ENCODE measurements at places on chromosomes 3 and 15. TPM values are rescaled to one million over a fixed set of nuclear protein-coding genes. Genes with fewer than 3 reads are reported as not detected.

CCR4 gene
- not detected for polyA plus RNA-seq

A4GNT gene
- polyA plus RNA-seq: not detected

C3orf85 gene
- not detected for polyA plus RNA-seq

PLA2G4D gene
- polyA plus RNA-seq: not detected

TTLL13 gene
- 0.53 TPM for polyA plus RNA-seq

IL17RE gene
- not detected for polyA plus RNA-seq

DNA sequence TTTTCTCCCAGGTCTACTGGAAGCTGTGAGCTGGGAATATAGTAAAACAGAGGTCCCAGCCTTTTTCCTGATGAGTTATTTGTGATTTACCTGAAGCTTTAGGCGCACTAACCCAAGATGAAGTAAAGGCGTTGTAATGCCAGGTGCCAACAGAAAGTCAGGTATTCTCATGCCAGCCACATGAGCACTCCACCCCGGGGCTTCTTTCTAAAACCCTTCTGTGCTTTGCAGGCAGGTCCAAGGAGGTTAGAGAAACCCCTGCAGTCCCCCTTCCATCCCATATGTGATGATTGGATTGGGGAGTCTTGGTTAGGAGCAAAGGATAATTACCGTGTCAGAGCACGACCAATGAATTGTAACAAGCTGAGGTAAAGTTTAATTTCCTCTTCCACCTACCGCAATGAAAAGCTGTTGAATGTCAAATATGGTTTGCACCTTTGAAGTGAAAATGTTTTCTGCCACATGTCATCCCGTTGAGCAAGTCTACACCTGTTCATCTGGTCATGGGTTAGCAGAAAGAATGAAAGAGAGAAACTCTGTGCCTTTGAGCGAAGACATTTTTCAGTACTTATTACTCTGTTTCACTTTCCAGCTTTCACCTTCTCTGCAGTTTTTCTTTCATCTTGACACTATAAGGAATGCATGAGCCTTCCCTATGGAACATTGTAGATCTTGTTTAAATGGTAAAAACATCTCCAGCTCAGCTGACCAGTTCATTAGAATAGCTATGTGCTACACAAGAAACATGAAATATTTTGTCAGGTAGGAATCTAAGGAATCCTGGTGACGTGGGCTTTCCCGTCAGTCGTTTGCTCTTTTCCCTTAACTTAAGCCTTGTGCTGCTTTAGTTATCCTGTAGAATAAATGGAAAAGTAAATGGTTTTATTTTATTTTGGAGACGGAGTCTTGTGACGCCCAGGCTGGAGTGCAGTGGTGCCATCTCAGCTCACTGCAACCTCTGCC lies 204.6 kb upstream of the IL12A start:
- no peak for DNase-seq

GRCh38 chr15:92332125-92332899 lies 61.4 kb upstream of the ST8SIA2 start:
- DNase-seq: no peak

TCAIM gene
- 14.1 TPM for polyA plus RNA-seq

GRCh38 chr3:174784206-174784934 lies 74.8 kb upstream of the NAALADL2 start:
- no peak for DNase-seq

DNA sequence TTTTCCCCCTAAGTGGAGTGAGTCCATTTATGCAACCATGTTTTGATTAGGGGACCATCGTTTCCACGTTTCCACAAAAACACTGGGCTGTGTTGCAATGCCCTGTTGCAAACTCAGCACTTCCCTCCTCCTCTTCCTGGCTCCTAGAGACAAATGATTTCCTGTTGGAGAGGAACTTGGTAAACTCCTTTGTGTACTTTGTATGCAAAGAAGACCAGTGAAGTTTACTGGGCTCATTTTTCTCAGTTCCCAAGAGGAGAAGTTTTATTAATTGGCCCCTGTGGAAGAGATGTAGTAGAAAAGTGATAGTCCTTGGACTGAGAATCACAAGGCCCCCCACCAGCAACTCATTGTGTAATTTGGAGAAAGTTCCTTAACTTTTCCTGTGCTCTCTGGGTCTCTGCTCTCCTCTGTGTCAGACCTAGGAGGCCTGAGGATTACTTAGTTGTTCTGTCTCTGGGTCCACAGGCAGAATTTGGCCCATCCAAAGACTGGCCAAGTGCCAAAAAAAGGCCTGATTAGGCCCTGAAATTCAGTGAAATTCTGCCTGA lies 95.0 kb downstream of the ATG7 start:
- DNase-seq: no peak

MOBP gene
- polyA plus RNA-seq: not detected

DNA sequence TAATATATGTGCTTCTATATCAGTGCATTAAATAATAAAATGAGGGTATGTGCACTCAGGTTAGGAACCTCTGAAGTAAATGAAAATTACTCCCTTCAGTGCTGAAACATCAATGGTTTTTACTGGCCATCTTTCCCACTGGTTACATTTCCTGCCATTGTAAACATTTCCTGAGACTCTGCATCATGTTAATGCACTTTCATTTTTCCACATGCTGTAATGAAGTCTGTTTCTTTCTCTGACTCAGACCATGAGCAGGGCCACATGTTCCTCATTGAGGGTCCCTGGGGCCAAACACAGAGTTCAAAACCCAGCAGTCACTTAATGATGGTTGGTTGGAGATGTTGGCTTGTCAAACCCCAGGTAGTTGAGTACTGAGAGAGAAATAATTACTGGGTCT lies 15.3 kb downstream of the FAM3D start:
- DNase-seq: no peak

- no peak for DNase-seq
These were observed 24.8 kb downstream of the ATP10A start for GRCh38 chr15:25838191-25838870.

GRCh38 chr3:46456118-46456517 lies 8.6 kb downstream of the LTF start:
- DNase-seq: no peak

OR5H6 gene
- polyA plus RNA-seq: not detected

GRCh38 chr3:161821591-161821990 lies 325.0 kb downstream of the OTOL1 start:
- DNase-seq: no peak

GRCh38 chr3:137099364-137100219 lies 141.8 kb downstream of the IL20RB start:
- DNase-seq: no peak

DNA sequence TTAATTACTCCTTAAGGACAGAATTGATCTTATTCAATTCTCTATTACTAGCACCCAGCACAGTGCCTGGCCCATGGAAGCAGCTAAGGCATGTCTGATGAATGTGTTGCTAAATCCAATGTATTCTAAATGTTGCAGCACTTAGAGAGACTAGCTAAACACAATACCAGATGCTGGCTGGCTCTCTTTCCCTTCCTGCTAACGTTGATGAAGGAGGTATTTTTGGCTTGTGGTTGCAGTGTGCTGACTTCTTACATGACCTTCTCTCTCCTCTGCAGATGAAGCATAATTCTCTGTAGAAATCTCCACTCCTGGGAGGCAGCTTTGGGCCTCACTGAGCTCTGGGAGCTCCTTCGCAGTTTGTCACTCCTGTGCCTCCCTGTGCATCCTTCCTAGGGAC lies 183.6 kb downstream of the PEX5L start:
- DNase-seq: no peak

DNA sequence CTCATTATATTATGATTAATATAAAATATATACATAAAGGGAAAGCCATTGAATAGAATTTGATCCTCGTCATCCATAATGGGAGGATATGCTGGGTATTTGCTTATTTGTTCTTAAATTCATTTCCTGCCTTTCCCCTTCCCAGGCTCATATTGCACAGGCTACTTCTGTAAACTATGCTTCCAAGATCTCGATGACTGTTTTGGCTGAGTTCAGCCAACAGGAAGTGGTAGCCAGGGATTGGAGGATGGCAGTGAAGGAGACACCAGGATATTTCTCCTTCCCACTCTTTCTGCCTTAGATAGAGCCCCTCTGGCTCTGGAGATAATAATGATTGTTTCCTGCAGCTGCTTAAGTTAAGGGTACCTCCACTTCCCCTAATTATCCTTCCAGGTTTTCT lies 44.3 kb upstream of the DYNC1LI1 start:
- no peak for DNase-seq

DNA sequence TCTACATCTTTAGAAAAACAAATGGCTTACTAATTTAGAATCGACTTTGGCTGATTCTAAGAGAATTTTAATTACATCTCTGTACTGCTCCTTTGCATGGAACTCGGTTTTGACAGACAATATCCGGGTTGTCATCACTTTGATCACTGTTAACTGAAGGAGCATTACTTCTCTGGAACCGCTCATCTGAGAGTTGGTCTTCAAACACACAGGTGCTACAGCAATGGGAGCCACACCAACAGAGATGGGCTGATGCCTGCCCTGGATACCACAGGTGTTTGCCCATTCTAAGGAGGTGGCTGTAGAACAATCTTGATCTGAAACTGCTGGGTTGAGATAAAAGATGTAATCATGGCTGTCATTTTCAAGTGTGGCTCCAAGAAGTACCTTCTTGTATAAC lies 21.6 kb downstream of the LINS1 start:
- no peak for DNase-seq

ANKRD34C gene
- not detected for polyA plus RNA-seq

- no peak for DNase-seq
These were observed 40.1 kb upstream of the AKAP13 start for GRCh38 chr15:85340321-85340665.

GATA2 gene
- not detected for polyA plus RNA-seq

GOLGA8M gene
- not detected for polyA plus RNA-seq

GRCh38 chr15:100615801-100616200 lies 13.4 kb downstream of the ASB7 start:
- DNase-seq: no peak

DNA sequence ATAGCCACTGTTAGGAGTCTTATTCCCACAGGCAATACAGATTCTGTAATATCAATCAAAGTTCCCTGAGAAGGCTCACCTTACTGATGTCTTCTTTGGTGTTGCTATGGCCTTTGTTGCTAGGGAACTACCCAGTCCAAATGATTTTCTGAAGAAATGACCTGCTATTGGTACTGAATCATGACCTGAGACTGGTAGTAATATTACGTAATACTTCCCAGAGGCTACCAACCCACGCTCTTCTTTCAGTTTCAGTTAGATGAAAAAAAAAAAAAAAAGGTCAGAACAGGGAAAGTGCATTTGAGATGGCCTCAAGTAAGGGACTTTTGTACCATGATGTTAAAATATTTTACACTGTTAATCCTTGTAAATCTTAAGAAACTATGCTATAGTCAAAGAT lies 1092.5 kb upstream of the EPHA6 start:
- DNase-seq: no peak

DZIP1L gene
- polyA plus RNA-seq: not detected

GRCh38 chr15:42577514-42578031 lies 2.2 kb downstream of the STARD9 start:
- DNase-seq: no peak

DNA sequence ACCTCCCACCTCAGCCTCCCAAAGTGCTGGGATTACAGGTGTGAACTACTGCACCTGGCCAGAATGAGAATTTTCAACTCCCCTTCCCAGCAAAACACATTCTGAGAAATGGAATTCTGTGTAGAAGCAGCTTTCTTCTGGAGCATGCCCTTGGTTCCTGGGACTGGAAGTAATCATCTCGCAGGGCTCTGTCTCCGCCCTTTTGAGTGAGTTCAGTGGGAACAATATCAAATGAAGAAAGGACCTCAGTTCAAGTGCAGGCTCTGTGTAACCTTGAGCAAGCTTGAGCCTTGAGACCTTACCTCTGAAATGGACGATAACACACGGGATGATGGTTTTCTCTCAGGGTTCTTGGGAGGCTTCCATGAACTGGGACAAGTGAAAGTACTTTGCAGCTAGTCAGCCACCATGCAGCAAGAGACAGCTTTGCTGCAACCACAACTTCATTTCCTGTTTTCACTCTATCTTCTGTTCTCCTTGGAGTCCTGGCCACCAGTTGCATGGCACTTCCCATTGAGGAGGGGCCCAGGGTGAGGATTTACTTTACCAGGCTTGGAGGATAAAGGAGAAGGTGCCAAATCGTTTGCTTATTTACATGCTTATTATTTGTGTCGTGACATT lies 35.7 kb upstream of the IGF1R start:
- DNase-seq: no peak

TPRG1 gene
- not detected for polyA plus RNA-seq

- DNase-seq: no peak
These were observed 871.9 kb downstream of the GBE1 start for GRCh38 chr3:80889535-80889934.

GRCh38 chr15:76380249-76380648 lies 43.7 kb downstream of the ISL2 start:
- DNase-seq: no peak

DNA sequence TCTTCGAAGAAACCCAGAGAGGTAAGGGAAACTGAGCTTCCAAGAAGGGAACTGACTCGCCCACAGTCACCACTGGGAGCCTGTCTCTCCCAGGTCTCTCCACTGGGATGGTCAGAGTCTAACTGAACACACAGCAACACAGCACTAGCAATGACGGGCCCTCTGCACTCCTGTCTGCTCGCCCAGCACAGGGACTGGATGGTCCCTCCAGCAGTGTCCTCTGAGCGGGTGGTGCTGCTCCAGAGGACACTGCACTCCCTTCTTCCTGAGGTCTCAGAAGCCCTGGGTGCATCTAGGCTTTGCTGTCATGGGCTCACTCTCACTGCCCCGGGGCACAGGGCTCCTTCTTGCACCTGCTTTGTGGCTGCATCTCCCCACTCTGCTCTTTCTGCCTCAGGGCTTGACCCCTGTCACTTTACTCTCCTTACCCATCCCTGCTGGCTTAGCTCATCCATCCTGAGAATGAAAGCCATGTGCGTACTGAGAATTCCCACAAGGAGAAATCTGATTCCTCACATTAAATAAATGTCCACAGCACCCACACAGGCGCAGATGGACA lies 356.6 kb downstream of the GABRG3 start:
- DNase-seq: no peak

DNA sequence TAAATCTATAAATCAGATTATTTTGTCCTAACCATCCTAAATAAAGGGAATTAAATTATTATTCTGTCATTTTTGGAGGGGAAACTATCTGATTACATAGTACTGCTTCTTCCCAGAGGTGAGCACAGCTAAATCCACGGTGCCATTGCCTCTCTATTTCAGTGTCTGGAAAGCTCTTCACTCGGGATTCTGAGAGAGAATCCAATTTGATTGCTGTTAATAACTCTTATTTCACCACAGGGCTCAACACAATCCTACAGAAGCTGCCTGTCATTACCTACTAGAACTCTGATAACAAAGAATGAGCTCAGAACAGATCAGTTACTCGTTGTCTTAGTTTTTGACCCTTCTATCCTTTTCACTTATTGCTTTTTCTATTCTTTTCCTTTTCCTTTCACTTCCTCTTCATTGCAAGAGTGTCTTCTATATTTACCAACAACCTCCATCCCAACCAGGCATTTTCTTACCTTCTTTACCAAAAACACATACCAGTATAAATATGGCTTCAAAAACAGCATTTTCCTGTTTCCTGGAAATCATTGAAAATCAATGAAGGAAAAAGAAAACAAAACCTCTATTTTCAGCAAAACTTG lies 30.4 kb downstream of the OXNAD1 start:
- DNase-seq: peak; percentile 11

FRG2C gene
- polyA plus RNA-seq: not detected

- no peak for DNase-seq
These were observed 13.9 kb downstream of the ISLR2 start for GRCh38 chr15:74144153-74144775.

- no peak for DNase-seq
These were observed 7.8 kb upstream of the WNT7A start for GRCh38 chr3:13887495-13888300.

OR5K2 gene
- polyA plus RNA-seq: not detected
